ENCODE measurements at places on chromosomes 13 and 19.

DNA sequence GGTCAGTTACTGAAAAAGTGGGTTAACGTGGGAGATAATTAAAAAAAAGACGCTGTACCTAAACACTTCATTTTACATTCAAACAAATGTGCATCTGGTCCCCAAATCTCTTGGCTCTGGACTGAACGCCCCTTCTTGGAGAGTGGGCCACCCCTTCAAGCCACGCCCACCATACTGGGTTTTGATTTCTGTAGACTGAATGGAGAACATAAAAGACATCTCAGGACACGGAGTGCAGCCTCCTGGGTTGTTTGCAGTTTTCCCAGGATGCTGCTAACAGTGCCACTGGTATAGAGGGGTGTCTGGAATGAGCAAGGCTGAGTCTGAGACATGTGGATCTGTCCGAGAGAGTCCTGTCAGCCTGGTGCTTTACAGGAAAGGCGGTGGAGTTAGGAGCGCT is 10.6 kb downstream of the TFDP1 start:
- no peak for DNase-seq

DNA sequence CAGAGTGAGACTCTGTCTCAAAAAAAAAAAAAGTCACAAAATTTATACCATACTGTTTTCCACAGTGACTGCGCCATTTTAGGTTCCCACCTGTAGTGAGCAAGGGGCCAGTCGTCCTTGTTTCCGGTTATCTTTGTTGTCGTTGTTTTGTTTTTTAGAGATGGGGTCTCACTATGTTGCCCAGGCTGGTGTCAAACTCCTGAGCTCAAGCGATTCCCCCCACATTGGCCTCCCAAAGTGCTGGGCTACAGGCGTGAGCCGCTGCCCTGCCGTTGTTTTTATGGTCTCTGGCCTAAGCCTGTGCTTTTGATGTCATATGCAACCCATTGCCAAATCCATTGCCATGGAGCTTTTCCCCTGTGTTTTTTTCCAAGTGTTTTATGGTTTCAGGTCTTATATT is 3.3 kb downstream of the UPF3A start:
- DNase-seq, result no peak

- no peak for DNase-seq
Measured at GRCh38 chr13:59877933-59878332, 285.8 kb downstream of the DIAPH3 start.

GRCh38 chr13:63773476-63773875 is 2357.8 kb upstream of the PCDH20 start:
- no peak for DNase-seq

DNA sequence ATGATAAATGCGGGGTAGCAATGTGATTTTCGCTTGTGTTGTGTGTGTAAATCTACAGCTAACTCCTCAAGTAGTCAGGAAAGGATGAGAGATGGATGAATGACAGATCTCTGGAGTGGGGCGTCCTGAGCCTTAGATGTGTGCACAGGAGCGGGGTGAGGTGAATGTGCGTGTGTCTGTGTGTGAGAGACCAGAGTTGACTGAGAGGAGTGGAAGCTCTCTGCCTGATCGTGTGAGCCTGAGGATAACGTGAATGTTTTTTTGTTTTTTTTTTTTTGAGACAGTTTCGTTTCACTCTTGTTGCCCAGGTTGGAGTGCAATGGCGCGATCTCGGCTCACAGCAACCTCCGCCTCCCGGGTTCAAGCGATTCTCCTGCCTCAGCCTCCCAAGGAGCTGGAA is 805 bp downstream of the ZNF461 start:
- DNase-seq, result no peak

- DNase-seq, result no peak
Measured at GRCh38 chr13:72523049-72523448, 204.4 kb downstream of the MZT1 start.

All from NCI-H460 (cell line).